ENCODE measurements at places on chromosomes 2 and 18. TPM values are rescaled to one million over a fixed set of nuclear protein-coding genes. Genes with fewer than 3 reads are reported as not detected.

EVX2 gene
- not detected for total RNA-seq

SKA1 gene
- 31.1 TPM for total RNA-seq

SLC14A1 gene
- total RNA-seq = not detected

UNC80 gene
- total RNA-seq = not detected

TLX2 gene
- total RNA-seq = not detected

ALK gene
- not detected for total RNA-seq

LYPD6B gene
- total RNA-seq = not detected

NAT8 gene
- not detected for total RNA-seq

SEMA4F gene
- total RNA-seq = 4.3 TPM

ANKRD53 gene
- total RNA-seq = not detected

BAZ2B gene
- total RNA-seq = 11.8 TPM

MOB4 gene
- 36.6 TPM for total RNA-seq

ANKRD39 gene
- 22.2 TPM for total RNA-seq

GPAT2 gene
- total RNA-seq = not detected

SERPINB12 gene
- not detected for total RNA-seq

LBX2 gene
- total RNA-seq = not detected

RAX gene
- not detected for total RNA-seq

PTPN4 gene
- 45.3 TPM for total RNA-seq

NOSTRIN gene
- not detected for total RNA-seq

LAMA3 gene
- 1.6 TPM for total RNA-seq

SLC16A14 gene
- not detected for total RNA-seq

RFTN2 gene
- total RNA-seq = not detected

IHH gene
- not detected for total RNA-seq

CHRND gene
- total RNA-seq = not detected

KCTD18 gene
- 16.2 TPM for total RNA-seq

MYOM1 gene
- 2.3 TPM for total RNA-seq

REG3A gene
- not detected for total RNA-seq

SRD5A2 gene
- total RNA-seq = not detected

UPP2 gene
- not detected for total RNA-seq

GBX2 gene
- not detected for total RNA-seq
